Dermis microvascular lymphatic vessel endothelial cell (primary cell): ENCODE measurements at places on chromosomes 3 and 15. TPM values are rescaled to one million over a fixed set of nuclear protein-coding genes. Genes with fewer than 3 reads are reported as not detected.

NR1I2 gene
- total RNA-seq: under 0.01 TPM in 1 of 2 replicates, not detected in the other

DNA sequence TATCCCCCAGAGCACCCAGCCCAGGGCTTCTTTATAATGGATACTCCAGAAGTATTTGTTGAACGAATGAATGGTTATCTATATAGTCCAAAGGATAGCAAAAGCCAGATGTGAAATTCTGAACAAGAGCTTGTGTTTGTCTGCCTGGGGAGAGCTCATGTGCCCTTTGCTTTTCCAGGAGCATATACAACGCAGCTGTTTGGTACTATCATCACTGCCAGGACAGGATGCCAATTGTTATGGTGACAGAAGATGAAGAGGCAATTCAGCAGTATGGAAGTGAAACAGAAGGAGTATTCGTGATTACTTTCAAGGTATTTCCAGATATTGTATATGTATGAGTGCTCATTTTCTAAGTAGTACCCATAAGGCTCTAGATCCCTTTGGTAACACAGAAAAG, 15.2 kb downstream of the DIS3L start:
- DNase-seq: no peak

ADAMTSL3 gene
- total RNA-seq: 22.2 and 26.2 TPM in 2 replicates

- DNase-seq: no peak
Measured at GRCh38 chr3:123832692-123833397, 51.3 kb downstream of the MYLK start.

- DNase-seq: no peak
Measured at GRCh38 chr3:25513642-25514266, 85.7 kb downstream of the RARB start.

DNA sequence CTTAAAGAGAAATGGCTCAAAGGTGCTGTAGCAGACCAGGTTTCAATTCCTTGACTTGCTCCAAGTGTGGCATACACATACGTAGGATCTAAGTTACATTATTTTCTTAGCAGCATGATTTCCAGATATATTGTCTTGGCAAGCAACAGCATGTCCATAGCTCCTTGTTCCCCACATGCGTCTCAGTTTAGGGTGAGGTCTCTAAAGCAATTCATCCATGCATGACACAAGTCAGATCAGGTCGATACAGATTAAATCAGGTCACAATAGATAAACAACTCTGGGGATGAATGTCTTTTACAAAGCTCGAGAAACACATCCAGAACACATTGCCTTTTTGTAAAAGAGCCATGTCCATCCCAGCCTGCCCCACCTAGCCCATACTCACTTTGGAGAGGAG, 108.9 kb upstream of the ABHD17C start:
- no peak for DNase-seq

DNA sequence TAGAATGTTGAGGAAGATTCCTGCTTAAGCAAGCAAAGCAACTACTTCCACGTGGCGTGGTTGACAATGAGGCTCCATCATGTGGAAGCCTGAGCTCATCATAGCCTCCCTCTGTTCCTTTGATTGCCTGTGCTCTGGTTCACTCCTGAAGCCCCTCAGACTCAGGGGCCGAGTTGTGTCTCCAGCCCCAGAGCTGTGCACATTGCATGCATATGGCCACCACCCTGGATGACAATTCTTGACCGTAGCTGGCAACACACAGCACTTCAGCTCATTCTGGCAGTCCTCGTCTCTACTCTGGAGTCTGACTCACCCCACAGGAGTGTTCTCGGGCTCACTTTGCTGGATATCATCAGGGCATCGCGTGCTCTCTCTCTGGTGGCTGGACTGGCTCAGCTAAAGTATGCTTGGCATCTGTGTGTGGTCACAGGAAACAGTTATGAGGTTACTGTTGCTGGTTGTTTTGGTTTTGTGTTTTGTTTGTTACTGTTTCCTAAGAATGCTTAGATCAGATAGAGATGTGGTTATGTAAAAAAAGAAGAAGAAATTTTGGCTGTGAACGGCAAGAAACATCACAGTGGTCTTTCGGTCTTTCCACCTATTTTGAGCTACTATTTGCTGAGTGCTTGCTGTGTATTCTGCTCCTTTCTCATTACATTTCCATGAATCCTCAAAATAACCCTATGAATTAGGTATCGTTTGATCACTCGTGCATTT, 41.6 kb upstream of the MRPS22 start:
- no peak for DNase-seq

GRCh38 chr3:58779934-58780333, 113.4 kb upstream of the FAM3D start:
- DNase-seq: no peak

A4GNT gene
- total RNA-seq: not detected in 2 replicates

DNA sequence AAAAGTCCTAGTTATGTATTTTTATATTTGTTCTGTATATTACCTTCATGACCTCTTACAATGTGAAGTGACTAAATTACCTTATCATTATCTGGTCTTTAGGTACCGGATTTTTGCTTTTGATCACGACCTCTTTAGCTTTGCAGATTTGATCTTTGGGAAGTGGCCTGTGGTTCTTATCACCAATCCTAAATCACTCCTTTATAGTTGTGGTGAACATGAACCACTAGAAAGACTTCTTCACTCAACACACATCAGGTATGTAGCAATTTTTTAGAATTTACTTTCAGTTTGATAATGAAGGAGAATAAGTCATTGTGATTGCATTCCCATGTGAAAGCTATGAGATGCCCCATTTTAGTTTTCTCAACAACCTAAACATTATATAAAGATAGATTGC, 18.3 kb downstream of the TMEM62 start:
- DNase-seq: no peak

- peak; percentile 62 for DNase-seq
Measured at GRCh38 chr3:27607370-27607769, 114.8 kb downstream of the EOMES start.

TNFAIP8L3 gene
- total RNA-seq: 91.5 and 154 TPM in 2 replicates

GRCh38 chr3:5735896-5736295, 548.4 kb downstream of the EDEM1 start:
- DNase-seq: no peak

PTX3 gene
- 219 and 387 TPM in 2 replicates for total RNA-seq

TF gene
- total RNA-seq: 0.13 TPM in 2 replicates

GLDN gene
- total RNA-seq: not detected in 2 replicates

DNA sequence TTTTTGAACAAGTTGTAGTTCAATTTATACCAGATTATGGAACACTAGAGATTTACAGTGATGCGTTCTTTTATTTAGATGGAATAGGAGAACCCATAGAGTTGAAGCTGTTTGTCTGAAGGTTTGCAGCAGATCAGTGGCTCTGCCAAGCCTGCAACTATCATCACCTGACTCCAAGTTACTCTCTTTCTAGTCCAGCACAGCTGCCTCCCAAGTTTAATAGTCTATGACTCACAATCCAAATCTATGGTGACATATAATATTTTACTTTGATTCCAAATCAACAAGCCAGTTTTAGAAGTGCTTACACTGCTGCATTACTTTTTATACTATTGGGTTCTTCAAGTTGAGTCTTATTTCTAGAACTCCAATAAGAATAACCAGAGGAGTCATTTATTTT, 400.4 kb downstream of the LPP start:
- DNase-seq: no peak

TRIM42 gene
- total RNA-seq: not detected in 2 replicates

HAUS2 gene
- total RNA-seq: 18.1 and 26.8 TPM in 2 replicates

CCR1 gene
- total RNA-seq: not detected in 2 replicates

DNA sequence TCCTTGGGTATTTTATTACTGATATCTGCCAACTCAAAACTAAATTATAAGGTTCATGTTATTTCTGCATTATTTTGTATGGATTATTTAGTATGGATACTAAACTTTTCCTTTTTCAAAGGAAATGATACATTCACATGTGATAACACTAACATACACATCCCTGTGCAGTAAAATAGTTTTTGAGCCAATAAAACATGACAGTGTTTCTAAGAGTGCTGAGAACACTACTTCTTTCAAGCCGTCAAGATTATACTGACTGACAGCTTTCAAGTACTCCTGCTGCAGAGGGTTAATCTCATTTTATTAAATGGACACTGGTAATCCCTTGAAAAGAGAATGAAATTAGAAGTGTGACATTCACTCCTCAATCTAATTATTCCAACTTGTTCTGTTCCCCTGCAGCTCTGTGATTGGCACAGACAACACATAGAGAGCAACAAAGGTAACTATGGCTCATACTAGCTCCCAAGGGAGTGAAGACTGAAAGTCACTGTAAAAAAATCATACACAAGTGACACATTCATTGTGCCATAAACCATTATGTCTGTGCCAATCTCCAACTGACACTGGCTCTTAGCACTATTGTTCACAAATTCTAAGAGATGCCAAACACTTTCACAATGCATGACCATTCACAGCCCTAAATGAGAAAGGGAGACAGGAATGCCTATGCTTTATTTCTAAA, 468.6 kb downstream of the SHQ1 start:
- DNase-seq: peak; percentile 50

- DNase-seq: no peak
Measured at GRCh38 chr3:108953210-108953609, 469 bp downstream of the GUCA1C start.

DNAJC19 gene
- total RNA-seq: 25.2 and 30.3 TPM in 2 replicates

GRCh38 chr15:66701422-66702034, 508 bp upstream of the SMAD6 start:
- DNase-seq: peak; percentile 31
